Activated naive CD4-positive, alpha-beta T cell treated with anti-CD3 and anti-CD28 coated beads for 36 hours (primary cell): ENCODE measurements at places on chromosomes 2 and 18.

DNA sequence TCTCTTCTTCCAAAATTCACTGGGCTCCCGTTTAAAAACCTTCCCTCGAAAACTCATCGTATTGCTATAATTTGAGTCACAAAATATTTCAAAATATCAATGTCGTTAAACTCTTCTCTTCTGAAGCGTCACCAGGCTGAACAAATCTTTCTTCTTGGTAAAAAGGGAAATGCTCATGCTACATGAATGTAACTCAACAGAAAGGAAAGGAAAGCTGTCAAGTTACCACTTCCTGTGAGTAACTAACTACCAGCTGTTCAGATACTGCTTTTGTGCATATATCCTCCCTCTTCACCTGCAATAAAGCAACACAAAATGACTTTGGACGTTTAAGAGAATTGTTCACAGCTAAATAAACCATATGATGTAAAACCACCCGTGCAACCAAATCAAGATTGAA, 95.4 kb downstream of the DOCK10 start:
- DNase-seq, result no peak

DNA sequence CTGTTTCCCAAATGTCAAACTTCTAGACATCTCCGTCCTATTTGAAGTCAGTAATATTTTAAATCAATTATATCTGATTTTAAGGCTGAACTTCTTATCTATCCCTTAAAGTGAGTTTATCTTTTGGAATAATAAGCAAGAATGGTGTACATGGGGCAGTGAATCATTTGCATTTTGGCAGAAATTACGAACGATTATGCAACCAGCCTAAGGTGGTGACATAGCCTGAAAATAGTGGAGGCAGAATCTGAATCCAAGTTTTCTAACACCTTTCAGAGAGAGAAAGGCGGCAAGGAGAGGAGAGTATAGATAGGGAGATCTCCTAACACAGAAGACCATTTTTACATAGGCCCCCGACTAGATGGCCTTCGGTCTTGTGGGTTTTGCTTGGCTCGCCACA, 10.7 kb downstream of the ZBTB14 start:
- DNase-seq, result no peak

DNA sequence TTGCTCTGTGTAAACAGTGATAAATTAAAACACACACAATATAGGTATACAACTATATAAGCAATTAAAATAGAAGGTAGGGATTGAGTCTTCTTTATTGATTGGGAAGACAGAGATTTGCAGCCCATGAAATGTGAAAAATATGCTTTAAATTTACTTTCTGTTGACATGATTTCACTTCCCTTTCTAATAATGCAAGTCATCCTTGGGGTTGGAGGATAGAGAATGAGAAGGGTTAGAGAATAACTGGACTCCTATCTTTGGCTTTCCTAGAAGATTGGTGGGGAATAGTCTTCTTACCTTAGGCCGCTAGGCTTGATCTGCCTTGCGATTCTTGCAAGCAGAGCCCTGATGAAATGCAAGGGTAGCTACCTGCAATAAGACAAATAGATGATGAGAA, 339.8 kb downstream of the NYAP2 start:
- no peak for DNase-seq

DNA sequence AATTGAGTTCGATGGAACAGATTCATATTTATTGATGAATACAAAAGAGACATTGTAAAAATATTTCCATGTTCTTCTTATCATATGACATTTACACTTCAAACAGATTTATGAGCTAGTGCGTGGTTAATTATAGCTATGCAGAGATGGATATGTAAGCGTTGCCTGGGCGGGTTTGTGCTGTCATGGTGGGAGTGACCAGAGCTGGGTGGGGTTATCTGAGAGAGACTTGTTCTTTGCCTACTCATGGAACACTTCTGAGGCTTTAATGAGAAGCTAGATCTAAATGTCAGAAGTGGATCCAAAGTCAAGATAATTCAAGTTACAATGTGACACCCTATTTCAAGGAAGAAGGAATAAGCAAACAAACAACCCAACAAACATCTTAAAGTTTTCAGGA, 162.3 kb upstream of the ZEB2 start:
- no peak for DNase-seq

DNA sequence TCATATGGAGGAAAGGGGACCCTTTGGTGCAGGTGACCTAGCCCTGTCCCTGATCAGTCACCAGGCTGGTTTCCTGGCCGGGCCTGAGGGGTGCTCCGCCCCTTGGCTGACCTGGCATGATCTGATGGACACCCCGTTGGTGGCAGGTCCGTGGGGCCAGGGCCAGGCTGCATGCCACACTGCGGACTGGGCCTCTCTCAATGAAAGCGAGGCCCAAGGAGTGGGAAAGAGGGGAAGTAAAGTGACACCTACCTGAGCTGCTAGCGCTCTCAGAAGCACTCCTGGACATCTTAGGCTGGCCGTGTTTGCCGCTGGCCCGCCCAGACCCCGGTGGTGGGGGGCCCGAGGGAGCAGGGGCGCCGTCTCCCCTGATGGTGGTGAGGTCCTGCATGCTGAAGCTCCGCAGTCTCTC, 33.1 kb downstream of the MRPL35 start:
- no peak for DNase-seq

GRCh38 chr2:121617042-121617599, 32.1 kb downstream of the CLASP1 start:
- peak; percentile 26 for DNase-seq

- peak; percentile 61 for DNase-seq
These were observed 59.2 kb downstream of the DOCK10 start for GRCh38 chr2:224982910-224983711.

GRCh38 chr2:11876436-11876835, 130.0 kb downstream of the LPIN1 start:
- DNase-seq, result no peak

GRCh38 chr2:200364142-200364541, 57.6 kb downstream of the SPATS2L start:
- no peak for DNase-seq

DNA sequence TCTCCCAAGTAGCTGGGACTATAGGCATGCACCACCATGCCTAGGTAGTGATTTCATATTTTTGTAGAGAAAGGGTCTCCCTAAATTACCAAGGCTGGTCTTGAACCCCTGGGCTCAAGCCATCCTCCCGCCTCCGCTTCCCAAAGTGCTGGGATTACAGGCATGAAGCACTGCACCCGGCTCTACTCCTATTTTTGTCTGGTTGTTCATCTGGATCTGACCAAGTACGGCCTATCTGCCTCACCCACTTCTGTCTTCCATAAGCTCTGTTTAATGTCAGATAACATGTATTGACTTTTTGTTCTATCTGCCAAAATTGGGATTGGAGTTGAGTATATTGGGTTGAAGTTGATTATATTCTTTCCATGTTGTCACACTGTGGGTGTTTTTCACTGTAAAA, 198.4 kb downstream of the AFF3 start:
- DNase-seq, result no peak

GRCh38 chr2:85755122-85756027, 1.6 kb downstream of the ATOH8 start:
- peak; percentile 16 for DNase-seq

- DNase-seq, result no peak
These were observed 17.2 kb upstream of the STPG4 start for GRCh38 chr2:47172156-47172921.

DNA sequence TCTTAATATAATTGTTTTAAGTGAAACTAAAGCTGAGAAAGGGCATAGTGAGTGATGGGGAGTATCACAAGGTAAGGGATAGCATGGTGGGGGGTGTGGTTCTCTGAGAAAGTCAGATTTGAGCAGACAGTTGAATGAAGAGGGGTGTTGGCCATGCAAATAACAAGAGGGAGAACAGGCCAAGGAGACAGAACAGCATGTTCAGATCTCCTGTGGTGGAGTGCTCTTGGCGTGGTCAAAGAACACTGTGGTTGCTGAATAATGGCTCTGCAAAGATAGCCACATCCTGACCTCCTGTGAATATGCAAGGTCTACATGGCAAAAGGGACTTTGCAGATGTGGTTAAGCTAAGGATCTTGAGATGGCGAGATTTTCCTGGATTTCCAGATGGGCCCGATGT, 389.2 kb downstream of the TMEM182 start:
- no peak for DNase-seq

GRCh38 chr18:11859282-11859830, 8.1 kb downstream of the CHMP1B start:
- no peak for DNase-seq

DNA sequence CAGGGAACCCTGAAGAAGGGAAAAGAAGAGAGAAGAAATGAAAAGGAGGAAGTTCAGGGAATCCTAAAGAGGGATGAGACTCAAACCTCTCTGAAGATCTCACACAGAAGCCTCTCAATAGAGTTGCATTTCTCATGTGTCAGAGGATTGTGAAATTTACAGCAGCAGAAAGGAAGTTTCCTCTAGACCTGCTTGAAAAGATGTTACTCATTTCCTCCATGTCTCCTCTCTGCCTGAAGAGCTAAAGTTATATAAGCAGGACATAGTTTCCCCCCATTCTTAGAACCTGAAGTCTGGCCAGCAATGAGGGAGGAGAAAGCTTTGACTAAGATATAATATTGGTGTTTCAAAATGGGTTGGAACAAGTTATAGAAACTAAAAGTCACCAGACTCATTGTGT, 1155.6 kb downstream of the LRP1B start:
- no peak for DNase-seq

GRCh38 chr2:26875065-26875634, 27.2 kb downstream of the DPYSL5 start:
- no peak for DNase-seq

GRCh38 chr2:229387866-229388265, 116.8 kb upstream of the PID1 start:
- no peak for DNase-seq

GRCh38 chr2:220506466-220506865, 879.0 kb downstream of the SLC4A3 start:
- DNase-seq, result no peak

GRCh38 chr2:35580956-35581355, 774.6 kb upstream of the CRIM1 start:
- DNase-seq, result no peak

GRCh38 chr18:45275367-45276113, 339.7 kb upstream of the SLC14A2 start:
- no peak for DNase-seq

GRCh38 chr2:239691720-239692119, 290.9 kb upstream of the HDAC4 start:
- no peak for DNase-seq

DNA sequence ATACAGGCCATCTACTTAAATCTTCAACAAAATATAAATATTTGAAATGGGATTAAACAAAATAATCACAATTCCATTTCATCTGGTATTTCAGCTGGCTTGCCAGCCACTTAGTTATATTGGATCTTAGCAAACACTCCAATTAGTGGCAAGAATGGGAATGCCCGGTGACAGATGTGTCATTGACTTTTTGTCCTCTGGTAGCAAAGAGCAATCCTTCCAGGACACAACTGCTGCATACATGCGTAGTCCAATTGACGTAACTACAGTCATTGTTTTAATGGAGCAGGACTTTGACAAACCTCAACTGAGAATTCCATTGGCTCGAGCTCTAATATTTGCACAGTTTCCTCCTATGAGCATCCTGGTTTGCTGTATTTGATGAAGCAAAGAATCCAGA, 69.9 kb downstream of the RNF152 start:
- DNase-seq, result no peak

- no peak for DNase-seq
These were observed 68.8 kb downstream of the UNC80 start for GRCh38 chr2:209840434-209840833.

GRCh38 chr2:206349375-206349774, 74.9 kb downstream of the ZDBF2 start:
- DNase-seq, result no peak

GRCh38 chr2:8676191-8676920, 5.5 kb upstream of the ID2 start:
- DNase-seq, result no peak

- DNase-seq, result no peak
These were observed 132.7 kb upstream of the NT5C1B start for GRCh38 chr2:18722101-18722500.

DNA sequence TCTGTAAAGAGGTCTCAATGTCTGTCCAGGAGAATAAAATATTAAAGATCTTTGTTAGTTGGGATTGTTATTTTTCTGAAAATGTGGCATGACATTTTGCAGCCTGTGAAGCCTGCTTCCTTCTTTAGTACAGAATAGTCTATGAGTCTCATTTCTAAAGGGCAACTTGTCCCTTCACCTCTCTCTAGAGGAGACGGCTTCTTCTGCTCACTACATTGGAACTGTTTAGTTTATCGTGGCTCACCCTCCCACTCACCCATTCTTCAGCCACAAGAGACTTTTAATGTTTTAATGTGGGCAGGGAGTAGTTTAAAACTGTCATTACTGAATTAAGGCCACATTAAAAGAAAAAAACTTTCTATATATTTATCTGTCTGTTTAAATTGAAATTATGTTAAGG, 161.0 kb downstream of the BARD1 start:
- DNase-seq, result no peak

- DNase-seq, result peak; percentile 59
These were observed 1.3 kb upstream of the TBC1D8 start for GRCh38 chr2:101152272-101153076.

DNA sequence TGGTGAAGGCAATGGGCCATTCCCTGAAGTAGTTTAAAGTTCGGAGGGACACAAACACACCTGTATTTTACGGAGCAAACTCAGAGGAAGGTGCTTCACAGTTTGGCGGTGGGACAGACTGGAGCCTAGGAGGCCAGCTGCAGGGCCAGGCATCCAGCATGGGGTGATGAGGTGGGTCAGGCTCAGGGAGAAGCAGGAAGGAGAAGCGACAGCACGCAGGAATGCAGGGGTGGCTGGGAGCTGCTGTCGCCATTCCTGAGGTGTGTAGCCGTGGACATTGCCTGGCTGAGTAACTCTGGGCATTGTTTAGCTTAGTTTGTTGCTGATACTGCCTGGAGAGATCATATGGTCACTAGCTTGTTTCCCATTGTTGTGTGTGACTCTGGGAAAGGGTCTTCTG, 35.8 kb upstream of the METTL21A start:
- DNase-seq, result no peak

DNA sequence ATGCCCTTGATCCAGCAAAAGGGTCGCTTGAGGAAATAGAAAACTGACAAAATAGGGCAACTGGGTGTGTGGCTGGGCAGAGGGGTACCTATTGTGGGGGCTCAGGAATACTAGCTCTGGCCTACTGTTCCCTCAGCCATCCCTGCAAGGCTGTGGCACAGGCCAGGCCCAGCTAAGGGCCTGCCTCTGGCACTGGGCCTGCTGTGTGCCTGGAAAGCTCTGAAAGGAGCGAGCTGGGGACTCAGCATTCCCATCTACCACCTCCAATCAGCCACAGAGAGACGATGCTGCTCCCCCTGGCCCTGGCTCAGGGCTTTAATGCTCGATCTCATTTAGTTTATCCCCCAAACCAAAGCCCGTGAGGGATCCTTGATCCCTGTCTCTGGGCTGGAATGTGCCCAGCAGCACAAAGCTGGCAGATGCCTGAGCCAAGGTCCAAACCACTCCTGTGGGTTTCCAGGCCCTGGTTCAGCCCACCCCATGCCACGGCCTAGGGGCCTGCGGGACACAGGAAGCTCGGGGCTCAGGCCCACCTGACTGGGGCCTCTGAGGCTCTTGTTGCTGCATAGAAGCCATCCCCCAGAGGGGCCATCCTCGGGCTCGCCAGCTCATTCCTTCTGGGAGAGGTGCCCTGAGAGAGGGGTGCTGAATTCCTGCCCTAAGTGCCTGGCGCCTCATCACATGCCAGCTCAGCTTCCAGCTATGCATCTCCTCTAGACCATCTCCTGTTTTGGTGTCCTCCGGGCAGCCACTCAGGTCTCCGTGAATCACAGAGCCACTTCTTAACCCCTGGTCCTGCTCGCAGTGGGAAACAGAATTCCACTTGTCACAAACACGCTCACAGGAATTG, 43.0 kb upstream of the KCNF1 start:
- DNase-seq, result no peak

- no peak for DNase-seq
These were observed 611.4 kb upstream of the HS6ST1 start for GRCh38 chr2:128930101-128930500.

GRCh38 chr18:3679241-3679640, 229.3 kb downstream of the TGIF1 start:
- DNase-seq, result no peak
